ENCODE measurements at places on chromosomes 1 and 21.

DNA sequence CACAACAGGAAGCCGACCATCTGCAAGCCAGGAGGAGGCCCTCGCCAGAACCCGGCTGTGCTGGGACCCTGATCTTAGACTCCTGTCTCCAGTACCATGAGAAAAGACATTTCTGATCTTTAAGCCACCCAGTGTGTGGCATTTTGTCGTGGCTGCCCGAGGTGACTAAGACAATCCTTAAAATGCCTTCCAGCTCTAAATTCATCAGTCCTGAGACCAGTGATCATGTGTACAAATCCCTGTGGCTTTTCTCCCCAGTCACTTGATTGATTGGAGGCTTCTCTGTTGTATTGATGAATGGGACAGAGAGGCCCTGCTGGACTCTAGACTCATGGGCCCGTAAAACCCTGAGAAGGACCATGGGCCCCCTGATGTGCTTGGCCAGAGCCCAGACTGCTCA is 36.1 kb downstream of the B3GALT5 start:
- DNase-seq: no peak

DNA sequence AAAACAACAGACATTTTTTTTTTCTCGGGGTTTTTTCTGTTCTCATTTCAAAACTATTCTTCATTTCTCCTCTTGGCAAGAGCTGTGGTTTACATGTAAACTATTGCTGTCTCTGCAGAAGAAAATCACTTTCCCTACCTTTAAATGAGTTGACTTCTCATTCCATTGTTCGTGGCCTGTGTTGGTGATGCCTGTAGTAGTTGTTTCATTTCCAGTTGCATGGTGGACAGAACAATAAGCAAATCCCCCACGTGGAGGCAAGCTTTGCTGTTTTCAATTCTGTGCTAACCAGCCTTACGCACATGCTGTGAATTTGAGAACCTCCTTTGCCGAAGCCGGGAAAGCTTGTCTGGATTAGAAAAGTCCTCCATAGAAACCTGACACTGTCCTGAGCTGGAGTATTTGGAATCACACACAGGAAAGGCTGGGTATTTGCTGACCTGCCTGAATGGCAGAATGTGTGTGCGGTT is 26.2 kb upstream of the MAP3K7CL start:
- no peak for DNase-seq

GRCh38 chr1:119635811-119636390 is 12.2 kb downstream of the ZNF697 start:
- no peak for DNase-seq

DNA sequence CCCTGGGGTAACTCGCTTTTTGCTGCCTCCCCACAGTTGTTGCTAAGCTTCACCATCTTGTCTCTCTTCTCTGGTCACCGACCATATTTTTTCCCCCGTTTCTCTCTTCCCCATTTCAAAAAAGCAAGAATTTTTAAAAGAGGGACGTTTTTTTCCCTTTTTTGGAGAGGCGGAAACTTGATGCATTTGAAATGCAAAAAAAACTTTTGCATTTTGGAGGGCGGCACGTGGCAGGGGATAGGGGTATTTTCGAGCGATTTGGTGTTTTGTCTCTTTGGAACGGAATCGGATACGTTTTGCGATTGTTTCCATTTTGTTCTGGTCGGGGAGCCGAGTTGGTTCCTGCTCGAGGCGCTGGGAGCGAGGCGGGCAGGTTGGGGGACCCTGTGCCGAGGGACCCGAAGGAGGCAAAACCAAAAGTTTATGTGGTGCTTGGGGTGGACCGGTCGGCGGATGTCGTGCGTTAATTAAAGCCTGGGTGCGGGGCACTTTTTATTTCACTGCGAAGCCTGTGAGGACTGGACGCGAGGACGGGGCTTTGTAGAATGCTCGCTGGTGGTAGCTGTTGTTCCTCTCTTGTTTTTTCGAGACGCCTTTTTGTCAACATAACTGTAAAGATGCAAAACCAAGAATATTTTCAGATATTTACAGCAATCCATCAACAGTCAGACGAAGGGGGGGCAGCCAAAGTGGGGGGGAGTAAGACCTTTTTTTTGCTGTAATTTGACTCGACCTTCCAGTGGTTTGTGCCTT is 884 bp downstream of the H3-3A start:
- peak; percentile 53 for DNase-seq

GRCh38 chr21:41879190-41879998 is at the start of gene PRDM15:
Gene PRDM15 (minus strand): TSS chr21:41879344. CDS start chr21:41860363, 18,981 bp downstream.
- DNase-seq: peak; percentile 89
